NCI-H2171 treated with DMSO at 0.1 percent for 48 hours (cell line): ENCODE measurements at places on chromosomes 12 and 14.

- DNase-seq, result no peak
These were observed 19.6 kb downstream of the HCFC2 start for GRCh38 chr12:104083769-104084475.

DNA sequence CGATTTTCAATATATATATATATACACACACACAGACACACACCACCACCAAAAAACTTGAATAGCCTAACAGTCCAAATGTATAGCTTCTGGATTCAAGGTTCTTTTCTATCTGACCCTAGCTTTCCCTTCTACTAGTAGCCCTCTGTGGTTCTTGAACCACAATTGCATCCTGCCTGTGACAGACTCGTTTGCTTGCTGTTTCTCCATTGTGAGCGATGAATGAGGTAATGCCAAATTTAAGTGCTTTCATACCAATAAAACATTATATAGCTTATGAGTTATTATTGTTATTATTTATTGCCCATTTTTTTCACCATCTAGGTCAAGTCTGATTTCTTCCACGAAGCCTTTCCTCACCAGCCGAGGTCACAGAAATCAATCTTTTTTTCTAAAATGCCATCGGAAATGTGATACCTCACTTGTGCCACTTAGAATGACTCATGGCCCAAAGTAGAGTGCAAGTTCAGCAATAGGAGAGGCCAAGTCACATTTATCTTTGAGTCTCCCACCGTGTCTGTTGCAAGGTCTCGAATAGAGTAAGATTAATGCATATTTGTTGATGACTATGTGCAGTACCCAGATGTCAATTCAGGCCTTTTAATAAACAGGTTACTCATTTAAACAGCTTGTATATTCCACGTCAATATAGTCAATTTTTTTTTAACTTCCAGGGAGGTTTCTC, 1015.8 kb upstream of the SEL1L start:
- DNase-seq, result peak; percentile 36

GRCh38 chr12:79300199-79300568, 390.6 kb downstream of the PAWR start:
- DNase-seq, result no peak

DNA sequence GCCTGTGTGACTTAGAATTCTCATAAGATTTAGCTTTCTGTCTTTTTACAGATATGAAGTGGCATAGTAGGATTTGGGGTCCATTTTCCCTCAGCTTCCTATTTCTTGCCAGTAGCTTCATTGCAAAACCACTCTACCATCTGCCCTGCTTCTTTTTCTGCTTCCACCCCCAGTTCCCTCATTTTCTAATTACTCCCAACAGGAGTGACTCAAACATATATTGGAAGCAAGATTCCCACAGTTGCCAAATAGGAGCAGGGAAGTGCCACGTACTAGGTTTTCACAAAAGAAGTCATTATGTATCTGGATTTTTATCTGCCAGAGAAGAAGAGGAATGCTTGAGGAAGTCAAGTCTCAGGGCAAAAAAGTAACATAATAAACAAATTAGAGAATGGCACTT, 64.1 kb downstream of the ANO4 start:
- DNase-seq, result no peak

DNA sequence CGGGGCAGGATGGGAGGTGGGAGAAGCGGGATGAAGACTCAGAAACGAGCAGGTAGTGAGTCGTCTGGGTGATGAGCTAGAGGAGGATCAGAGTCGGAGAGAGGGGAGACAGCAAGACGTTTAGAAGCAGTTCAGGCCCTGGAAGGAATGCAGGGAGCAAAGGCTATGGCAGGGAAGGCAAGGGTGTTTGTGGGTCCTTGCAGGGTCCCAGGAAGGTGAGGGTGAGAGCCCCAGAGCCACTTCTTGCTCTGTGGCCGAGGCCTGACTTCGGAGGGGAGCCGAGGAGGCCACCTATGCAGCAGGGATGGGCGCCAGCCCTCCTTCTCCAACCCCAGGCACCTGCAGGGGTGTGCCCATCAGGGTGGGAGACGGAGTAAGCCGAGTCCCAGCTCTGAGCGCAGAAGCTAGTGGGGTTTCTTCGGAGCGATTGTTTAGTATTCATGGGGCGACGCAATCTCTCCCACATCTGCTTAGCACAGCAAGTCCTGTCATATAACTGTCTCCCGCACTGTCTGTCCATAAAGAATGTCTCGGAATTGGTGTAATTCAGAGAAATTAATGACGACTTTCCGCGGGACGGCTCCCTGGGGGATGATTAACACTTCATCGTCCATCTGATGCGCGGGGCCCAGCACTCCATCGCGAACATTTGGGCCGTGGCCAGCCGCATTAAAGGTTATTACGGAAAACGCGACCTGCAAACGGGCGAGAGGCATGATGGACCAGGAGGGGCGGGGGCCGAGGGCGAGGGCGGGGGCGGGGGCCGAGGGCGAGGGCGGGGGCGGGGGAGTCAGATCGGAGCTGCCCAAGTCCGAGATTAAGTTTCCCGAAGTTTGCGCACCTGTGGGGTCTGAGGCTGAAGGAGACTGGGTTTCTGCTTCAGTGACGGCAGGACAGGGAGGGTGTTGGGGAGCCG, 12.2 kb upstream of the CALCOCO1 start:
- no peak for DNase-seq

- DNase-seq, result no peak
These were observed 154.1 kb downstream of the BTG1 start for GRCh38 chr12:91991399-91992187.

DNA sequence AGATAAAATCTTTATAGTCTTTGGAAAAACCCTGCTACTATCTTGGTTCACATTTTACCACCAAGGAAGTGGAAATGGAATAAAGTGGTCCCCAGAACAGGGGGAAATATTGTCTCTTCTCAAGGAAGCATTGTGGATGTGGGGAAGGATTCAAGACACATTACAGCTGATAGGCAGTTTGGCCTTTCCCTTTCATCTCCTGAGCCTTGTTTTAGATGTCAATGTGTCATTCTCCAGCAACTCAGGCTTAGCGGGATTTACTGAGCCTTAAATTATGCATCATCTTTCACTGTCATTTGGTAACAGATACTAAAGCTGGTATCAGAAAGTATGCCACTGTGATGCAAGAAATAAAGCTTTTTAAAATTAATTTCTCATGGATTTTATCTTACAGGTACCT, 136.2 kb downstream of the STXBP6 start:
- DNase-seq, result no peak

DNA sequence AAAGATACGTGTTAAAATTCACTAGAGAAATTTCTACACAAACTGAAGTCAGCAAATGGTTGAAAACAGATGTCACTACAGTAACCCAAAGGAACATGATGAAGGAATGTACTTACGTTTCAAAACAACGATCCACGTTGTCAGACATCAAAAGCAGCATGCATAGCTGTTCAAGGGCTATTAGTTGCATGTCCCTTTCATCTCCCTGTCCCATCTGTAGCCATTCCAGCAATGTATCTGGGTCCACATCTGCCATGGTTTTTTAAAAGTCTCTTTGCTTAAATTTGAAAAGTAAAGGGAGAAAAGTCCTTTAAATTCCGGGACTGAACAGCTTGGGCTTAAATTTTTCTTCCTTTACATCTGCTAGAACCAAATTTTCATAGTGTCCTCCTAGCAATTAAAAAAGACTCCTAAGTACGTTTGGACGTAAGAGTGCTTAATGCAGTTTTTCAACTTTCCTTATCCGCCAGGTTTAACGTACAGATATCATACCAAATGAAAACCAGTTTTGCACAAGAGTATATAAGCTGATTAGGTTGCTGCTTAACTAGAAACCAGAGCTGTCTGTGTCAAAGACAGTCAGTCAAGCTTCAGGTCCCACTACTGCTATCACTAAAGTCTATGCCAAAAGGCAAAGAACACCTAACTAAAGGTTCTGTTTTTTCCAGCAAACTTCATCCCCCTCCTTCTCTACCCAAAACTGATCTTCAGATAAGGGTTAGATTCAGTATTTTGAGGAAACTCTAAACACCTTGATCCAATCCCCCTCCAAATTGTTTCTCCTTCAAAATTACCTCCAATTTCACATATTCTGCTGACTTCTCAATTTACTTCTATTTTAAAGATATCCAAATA, 1.7 kb downstream of the HECTD1 start:
- peak; percentile 39 for DNase-seq

DNA sequence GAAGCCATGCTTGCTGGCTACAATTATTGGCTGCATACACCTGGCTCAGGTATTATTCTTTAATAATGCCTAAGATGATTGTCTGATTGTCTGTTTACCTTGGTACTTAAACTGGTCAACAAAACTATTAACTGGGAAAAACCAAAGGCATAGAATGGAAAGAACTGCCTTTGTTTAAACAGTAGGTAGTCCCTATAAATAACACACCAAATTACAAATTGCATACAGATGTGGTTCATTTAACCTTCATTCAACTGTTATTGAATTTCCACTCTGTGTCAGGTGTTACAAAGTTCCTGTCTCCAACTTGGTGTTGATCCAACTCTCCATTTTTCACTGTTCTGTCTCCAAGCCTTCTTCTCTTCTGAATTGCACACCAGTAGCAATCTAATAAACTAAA, 79.8 kb upstream of the FSCB start:
- DNase-seq, result no peak

GRCh38 chr14:34222867-34223266, 239.2 kb downstream of the SPTSSA start:
- no peak for DNase-seq

GRCh38 chr12:116144384-116144783, 133.1 kb downstream of the MED13L start:
- no peak for DNase-seq

DNA sequence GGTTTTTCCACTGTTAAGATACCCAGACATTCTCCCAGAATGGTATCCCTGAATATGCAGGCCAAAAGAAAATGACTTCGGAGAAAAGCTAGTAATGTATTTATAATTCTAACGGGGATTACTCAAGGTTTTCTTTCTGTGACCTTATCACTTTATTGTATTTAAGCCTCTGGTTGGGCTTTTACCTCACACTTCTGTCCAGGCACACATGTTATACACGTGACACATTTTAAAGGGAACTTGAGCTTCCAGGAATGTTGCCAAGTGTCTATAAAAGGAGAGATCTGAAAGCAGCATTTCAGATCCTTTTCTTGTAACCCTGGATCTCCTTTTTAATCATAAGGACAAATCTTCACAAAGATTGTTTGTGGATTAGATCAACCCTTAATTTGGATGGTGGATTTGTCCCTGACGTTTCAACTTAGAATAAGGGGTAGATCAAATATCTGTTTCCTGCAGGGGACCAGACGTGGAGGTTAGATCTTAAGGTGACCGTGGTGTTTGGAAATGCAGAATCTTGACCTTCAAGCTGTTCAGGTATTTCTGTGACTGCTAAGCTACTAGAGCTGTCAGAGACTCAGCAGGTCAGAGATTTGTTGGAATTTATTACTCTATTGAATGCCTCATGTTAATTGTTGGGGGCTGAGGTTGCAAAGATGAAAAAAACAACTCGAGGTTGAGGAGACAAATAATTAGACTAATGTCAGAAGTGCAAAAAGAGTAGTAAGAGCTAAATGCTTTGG, 1.5 kb downstream of the CIPC start:
- DNase-seq, result peak; percentile 66

DNA sequence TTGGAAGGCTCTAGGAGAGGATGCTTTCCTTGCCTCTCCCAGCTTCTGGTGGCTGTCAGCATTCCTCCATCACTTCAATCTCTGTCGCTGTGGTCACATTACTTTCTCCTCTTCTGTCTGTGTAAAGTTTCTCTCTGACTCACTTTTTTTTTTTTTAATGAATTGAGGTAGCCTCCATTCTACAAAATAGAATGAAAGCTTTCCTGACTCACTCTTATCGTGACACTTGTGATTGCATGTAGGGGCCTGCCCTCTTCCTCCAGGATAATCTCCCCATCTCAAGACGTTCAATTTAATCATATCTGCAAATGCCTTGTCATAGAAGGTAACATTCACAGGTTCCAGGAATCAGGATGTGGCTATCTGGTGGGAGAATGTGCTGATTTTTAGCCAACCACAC, 153.5 kb upstream of the HMGA2 start:
- no peak for DNase-seq

DNA sequence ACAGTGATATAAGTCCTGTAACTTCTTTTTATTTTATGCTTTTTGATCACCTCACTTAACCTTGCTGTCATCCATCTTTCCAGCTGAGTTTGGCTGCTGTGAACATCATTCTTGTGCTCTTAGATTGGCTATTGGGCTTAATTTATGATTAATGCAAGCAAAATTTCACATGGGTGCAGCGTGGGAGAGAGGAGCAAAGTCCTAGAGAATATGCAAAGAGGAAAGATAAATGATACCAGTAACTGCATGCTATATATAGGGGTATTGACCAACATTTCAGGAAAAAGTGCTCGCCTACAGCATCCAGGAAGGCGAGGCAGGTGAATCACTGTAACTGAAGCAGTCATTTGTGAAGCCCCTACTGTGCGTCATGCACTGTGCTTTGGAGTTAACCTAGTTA, 153.1 kb downstream of the TMTC2 start:
- DNase-seq, result no peak

- DNase-seq, result no peak
These were observed 198.7 kb upstream of the DCN start for GRCh38 chr12:91381309-91381804.

- no peak for DNase-seq
These were observed 47.0 kb upstream of the KCNH3 start for GRCh38 chr12:49491823-49492222.

- DNase-seq, result no peak
These were observed 32.0 kb downstream of the ITGA7 start for GRCh38 chr12:55675666-55676065.

GRCh38 chr14:68986926-68987652, 8.0 kb upstream of the ACTN1 start:
- DNase-seq, result no peak
